Hindlimb muscle (tissue), 1 donor: ENCODE measurements at places on chromosomes 2 and 18. TPM values are rescaled to one million over a fixed set of nuclear protein-coding genes. Genes with fewer than 3 reads are reported as not detected.

IL36G gene
- polyA plus RNA-seq, result not detected

FAM136A gene
- 36.9 TPM for polyA plus RNA-seq

UBR3 gene
- polyA plus RNA-seq, result 50.0 TPM

TXNL4A gene
- polyA plus RNA-seq, result 86.7 TPM

GPR45 gene
- not detected for polyA plus RNA-seq

LOXHD1 gene
- 2.8 TPM for polyA plus RNA-seq

TRABD2A gene
- polyA plus RNA-seq, result 0.52 TPM

TUBB8B gene
- polyA plus RNA-seq, result not detected
